Stimulated activated CD4-positive, alpha-beta T cell treated with anti-CD3 and anti-CD28 coated beads, Interleukin-12 subunit alpha, Interleukin-12 subunit beta, amount 100 ng/mL, for 24 hours (primary cell): ENCODE measurements at places on chromosomes 6 and 20.

- DNase-seq: no peak
Observed at GRCh38 chr6:88246654-88247053, 80.5 kb upstream of the CNR1 start.

GRCh38 chr20:32478576-32478975 is 106.6 kb downstream of the NOL4L start:
- DNase-seq: no peak

DNA sequence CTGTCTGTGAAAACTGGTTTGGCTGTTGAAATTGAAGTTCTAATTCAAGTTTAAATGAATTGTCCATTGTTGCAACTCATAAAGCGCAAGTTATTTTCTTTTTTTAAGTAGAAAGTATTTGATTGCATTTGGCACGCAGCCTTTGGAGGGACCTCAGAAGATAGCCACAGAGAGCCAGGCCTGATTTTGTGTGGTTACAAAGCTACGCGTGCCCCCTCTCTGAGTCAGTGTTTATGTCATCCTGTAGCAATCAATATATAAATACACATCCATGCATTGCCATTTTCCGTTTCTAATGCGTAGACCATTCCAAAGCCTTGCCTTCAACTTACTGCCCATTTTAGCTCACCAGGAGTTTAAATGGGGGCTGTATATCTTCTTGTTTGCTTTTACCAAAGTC is 173.2 kb downstream of the TMEM242 start:
- no peak for DNase-seq

- DNase-seq: no peak
Observed at GRCh38 chr6:143098054-143098671, 37.5 kb downstream of the AIG1 start.

- no peak for DNase-seq
Observed at GRCh38 chr20:25056690-25057233, 1.2 kb downstream of the ACSS1 start.

GRCh38 chr6:15266423-15266996 is 20.6 kb downstream of the JARID2 start:
- DNase-seq: no peak
